ENCODE measurements at places on chromosomes 1 and 21. TPM values are rescaled to one million over a fixed set of nuclear protein-coding genes. Genes with fewer than 3 reads are reported as not detected.

DNA sequence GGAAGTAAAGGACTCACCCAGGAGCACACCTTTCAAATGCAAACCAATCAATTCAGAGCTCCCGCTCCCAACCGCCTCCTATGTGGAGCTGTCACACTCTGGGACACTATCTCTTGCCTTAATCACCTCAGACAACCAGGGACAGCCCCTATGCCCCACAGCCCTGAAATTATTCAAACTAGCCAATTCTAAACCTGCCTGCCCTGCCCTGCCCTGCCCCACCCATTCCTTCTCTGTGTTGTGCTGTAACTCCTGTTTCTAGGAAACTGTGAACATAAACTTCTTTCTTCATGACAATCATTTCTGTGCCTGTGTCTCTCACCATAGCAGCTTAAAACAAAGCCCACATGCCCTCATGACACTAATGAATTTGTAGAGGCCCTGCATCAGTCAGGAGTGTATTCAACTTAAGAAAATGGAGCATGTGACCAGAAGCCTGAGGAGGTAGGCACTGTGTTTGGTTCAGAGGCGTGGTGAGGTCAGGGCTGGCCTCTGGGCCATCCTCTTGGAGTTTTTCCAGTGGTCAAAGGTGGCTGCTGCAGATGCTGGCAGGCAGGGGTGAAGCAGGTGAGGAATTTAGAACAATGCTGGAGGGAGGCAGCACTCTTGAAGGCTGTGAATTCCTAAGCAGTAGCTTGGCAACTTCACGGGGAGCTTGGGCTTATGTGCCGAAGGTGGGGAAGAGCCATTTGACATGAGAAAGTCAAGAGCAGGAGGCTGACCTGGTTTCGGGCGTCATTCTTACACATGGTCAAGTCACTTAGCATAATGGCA, 74.5 kb downstream of the RHOU start:
- no peaks in the 10 kb centered on the region for H3K27me3 ChIP-seq
- no peaks in the 10 kb centered on the region for H3K4me1 ChIP-seq
- H3K27ac ChIP-seq: no peak overlapping the region
- no peak overlapping the region for H3K4me3 ChIP-seq

DNA sequence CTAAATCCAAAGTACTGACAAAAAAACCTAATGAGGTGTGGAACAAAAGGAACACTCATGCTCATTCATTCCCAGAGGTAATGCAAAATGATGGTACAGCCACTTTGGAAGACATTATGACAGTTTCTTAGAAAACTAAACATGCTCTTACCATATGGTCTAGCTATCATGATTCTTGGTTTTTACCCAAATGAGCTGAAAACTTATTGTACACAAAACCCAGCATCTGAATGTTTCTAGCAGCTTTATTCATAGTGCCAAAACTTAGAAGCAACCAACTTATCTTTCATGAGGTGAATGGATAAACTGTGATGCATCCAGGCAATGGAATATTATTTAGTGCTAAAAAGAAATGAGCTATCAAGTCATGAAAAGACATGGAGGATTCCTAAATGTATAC, 318.4 kb upstream of the OLFM3 start:
- no peaks in the 10 kb centered on the region for H3K36me3 ChIP-seq
- no peak for DNase-seq
- H3K4me3 ChIP-seq: no peak overlapping the region
- H3K27ac ChIP-seq: no peak overlapping the region

DNA sequence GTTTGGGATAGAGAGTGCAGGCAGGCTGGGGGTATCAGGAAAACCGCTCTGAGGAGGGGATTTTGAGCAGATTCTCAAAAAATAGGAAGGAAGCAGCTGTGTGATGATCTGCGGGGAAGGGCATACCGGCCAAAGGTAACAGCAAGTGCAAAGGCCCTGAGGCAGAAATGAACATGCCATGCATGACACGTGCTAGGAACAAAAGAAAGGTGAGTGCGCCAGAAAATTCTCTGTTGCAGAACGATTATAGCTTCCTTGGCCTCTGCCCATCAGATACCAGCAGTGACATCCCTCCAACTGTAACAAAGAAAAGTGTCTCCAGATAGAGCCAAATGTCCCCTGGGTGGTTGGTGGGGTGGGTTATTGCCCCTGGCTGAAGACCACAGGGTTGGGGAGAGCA, 37.0 kb upstream of the FAM131C start:
- H3K27me3 ChIP-seq: no peaks in the 10 kb centered on the region
- no peak overlapping the region for H3K27ac ChIP-seq
- H3K4me3 ChIP-seq: no peak overlapping the region

Gene RBP7
- 4.2 TPM for total RNA-seq

Gene TP73
- 2.6 TPM for total RNA-seq

Gene SLC9C2
- total RNA-seq: 0.09 TPM

Gene EXOC8
- total RNA-seq: 8.8 TPM

Gene IL24
- total RNA-seq: 0.09 TPM

Measured in thymus (tissue), 14 donors.